ENCODE measurements at places on chromosomes 2 and 18.

DNA sequence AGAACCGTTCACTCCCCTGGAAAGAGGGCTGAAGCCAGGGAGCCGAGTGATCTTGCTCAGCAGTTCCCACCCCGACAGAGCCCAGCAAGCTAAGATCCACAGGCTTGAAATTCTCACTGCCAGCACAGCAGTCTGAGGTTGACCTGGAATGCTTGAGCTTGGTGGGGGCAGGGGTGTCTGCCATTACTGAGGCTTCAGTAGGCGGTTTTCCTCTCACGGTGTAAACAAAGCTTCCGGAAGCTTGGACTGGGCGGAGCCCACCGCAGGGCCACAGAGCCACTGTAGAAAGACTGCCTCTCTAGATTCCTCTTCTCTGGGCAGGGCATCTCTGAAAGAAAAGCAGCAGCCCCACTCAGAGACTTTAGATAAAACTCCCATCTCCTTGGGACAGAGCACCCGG lies 180.8 kb downstream of the WDR7 start:
- no peak for DNase-seq

- DNase-seq = no peak
These were observed 174.6 kb downstream of the TGIF1 start for GRCh38 chr18:3624546-3624934.

GRCh38 chr18:75937306-75937705 lies 509.8 kb upstream of the SMIM21 start:
- no peak for DNase-seq

DNA sequence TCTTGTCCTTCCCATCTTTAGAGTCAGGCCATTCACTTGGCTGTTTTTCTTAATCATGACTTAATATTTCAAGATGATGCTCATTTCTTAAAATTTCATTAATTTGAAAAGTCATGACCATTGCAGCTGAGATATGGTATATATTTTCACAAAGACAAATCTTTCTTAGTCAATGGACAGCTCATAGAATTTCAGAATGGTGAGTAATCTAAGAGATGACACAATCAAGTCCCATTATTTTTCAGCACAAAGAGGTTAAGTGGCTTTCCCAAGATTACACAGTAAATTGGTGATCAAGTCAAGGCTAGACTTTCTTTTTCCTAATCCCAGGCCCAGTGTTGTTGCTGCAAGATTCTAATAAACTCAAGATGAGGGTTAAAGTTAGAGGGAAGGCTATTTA lies 34.4 kb upstream of the NT5C1B start:
- no peak for DNase-seq

- no peak for DNase-seq
These were observed 258.8 kb downstream of the GBX2 start for GRCh38 chr2:235909358-235909757.

- no peak for DNase-seq
These were observed 88.6 kb downstream of the GLI2 start for GRCh38 chr2:120824246-120824645.

DNA sequence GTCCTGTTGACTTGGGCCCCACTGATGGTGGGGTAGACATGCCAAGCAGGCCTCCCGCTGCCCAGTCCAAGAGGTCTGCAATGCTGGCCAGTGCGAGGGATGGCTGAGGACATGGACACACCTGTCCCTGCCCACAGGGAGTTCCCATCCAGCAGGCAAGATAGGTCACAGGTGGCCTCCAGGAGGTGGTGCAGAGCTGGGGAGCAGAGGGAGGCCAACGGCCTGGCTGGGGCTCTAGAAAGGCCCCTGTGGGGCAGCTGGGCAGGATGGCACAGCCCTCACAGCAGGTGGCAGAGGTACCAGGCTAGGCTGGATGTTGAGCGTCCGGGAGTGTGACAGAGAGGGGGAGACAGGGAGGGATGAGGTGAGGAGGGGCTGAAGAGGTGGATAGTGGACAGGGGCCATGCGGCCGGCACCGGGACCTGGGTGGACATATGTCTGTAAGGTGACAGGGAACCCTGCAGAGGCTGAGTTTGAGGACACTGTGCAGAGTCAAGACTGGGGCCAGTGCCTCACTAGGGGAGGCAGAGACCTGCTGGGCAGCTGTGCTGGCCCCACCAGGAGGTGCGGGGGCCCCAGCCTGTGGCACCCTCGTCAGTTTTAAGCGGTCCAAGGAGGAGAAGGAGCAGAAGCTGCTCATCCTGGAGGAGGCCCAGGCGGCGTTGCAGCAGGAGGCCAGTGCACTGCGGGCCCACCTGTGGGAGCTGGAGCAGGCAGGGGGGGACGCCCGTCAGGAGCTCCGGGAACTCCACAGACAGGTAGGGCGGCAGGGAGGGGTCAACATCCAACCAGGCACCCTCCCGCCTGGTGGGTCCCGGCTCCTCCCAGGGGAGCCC lies 34.3 kb upstream of the SNED1 start:
- no peak for DNase-seq

- no peak for DNase-seq
These were observed 458.6 kb upstream of the FSIP2 start for GRCh38 chr2:185279999-185280398.

GRCh38 chr18:31954349-31954748 lies 11.4 kb upstream of the TRAPPC8 start:
- DNase-seq = no peak

DNA sequence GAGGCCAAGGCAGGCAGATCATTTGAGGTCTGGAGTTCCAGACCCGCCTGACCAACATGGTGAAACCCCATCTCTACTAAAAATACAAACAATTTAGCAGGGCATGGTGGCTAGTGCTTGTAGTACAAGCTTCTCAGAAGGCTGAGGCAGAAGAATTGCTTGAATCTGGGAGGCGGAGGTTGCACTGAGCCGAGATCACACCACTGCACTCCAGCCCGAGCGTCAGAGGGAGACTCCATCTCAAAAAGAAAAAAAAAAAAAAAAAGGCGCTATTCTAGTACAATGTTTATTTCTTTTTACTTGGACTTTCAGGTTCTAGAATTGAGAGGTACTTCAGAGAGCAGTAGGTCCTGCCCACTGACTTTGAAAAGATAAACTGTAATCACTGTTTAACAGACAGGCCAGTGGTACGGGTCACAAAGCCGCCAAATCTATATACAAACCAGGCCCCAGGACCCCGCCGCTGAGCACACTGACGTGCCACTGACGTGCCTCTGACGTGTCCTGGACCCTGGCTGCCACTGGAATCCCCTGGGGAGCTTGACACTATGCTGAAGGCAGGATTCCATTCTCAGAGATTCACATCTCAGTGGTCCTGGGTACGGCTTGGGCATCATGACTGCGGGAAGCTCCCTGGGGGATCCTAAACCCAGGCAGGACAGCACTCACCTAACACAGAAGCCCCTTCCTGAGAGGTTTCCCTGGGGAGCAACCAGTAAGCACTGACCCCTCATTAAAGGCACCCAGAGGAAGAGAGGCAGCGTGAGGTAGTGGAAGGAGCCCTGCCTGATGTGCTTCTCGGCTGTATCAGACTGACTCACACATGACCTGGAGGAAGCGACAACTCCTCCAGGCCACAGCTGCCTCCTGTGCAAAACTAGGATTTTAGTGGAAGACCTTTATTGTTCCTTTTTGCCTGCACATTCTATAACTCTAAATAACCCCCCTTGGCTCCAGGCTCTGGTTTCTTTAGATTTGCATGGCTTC lies 197.8 kb upstream of the MEIS1 start:
- DNase-seq = no peak

GRCh38 chr2:144102386-144102785 lies 417.5 kb downstream of the ZEB2 start:
- DNase-seq = no peak

DNA sequence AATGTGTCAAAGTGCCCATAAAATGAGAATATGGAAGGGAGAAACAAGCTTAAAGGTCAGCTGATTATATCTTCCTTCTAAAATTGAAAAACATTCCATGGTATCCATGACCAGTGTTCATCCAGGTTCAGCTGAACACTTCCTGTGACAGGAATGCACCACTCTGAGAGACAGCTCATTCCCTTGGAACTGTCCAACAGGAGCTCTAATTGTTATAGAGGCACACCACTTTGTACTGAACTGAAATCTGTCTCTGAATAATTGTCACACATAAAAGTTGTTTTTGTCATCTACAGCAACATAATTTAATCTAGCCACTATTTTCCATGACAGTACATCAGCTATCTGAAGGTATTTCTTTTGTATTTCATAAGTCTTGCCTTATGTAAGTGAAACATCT lies 195.9 kb upstream of the ZNF804A start:
- DNase-seq = no peak

GRCh38 chr2:229300371-229300770 lies 29.3 kb upstream of the PID1 start:
- DNase-seq = no peak

GRCh38 chr2:128585706-128586105 lies 267.0 kb upstream of the HS6ST1 start:
- no peak for DNase-seq

DNA sequence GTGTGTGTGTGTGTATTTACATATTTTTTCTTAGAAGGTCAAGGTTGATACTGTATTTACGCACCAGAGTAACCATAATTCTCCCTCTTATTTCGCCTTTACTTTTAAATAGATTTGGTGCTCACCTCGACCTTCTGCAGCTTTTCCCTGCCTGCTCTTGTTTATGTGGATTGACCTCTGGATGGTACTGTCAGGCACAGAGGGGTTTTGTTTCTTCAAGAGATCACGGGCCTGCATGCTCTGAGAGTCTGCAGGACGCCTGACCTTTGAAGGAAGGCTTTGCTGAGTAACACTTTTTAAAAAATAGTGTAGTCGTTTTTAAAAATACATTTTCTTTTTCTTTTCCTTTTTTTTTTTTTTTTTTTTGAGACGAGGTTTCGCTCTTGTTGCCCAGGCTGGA lies 18.1 kb upstream of the EFHD1 start:
- no peak for DNase-seq

GRCh38 chr18:22789600-22789999 lies 143.5 kb upstream of the RBBP8 start:
- no peak for DNase-seq

- DNase-seq = no peak
These were observed 20.6 kb downstream of the MPPE1 start for GRCh38 chr18:11887328-11888128.

DNA sequence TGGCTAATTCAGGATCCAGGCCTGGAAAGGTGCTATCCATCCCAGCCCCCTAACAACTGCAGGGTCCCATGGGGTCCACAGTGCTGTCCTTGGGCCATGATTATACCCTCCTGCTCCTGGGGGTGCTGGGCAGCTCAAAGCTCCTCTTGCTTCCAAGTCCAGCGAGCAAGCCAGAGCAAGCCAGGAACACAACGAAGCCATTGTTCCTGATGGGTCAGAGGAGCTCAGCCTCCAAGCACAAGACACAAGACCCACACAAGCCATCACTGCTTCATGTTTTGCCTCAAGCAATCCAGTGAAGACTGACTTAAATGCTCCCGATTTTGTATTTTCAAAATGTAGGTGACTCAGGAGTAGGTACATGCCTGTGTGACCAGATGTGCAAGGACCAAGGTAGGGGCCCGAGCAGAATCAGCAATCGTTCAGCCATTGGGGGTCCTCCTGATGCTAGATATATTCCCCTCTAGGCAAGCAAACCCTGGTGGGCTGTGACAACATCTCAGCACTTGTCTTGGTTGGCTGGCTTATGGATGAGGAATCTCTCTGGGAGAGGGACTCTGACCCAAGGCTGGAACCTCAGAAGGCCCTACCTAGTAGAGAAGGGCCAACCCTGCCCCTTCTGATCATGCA lies 90.8 kb downstream of the EPAS1 start:
- DNase-seq = no peak

GRCh38 chr18:79948719-79949411 lies 2.6 kb downstream of the SLC66A2 start:
- DNase-seq = no peak

DNA sequence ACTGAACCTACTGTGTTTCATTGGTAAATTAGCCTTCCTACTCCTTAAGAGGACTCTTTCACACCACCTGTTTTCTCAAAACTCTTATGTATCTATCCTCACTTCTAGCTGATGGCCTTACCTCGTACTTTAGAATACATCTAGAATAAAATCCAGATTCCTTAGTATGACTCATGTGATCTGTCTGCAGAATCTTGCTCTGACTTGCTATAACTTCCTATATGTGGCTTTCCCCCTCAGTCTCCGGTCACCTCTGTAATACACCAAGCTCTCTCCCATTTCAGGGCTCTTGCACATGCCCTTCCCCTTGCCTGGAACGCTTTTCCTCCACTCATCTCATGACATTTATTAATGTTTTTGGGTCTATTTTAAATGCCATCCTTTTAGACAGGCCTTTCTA lies 95.6 kb upstream of the LHCGR start:
- no peak for DNase-seq

DNA sequence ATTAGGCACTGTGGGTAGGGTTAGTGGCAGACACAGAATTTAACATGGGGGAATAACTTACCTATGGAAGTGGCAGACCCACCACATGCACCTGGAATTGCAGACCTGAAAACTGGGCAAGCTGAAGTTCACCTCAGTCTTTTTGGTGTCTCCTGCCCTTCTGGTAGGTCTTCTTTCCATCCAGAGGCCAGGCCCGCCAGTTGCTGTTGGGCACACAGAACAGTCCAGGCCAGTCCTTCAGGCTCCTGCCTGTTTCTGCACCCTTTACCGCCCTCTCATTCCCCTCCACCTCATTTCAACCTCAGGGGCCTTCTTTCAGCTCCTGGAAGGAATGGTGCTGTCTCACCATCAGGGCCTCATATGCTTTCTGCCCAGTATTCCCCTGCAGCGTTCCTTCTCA lies 358.9 kb upstream of the ETAA1 start:
- no peak for DNase-seq

- DNase-seq = no peak
These were observed 16.9 kb downstream of the ZAP70 start for GRCh38 chr2:97730245-97730644.

- no peak for DNase-seq
These were observed 19.4 kb downstream of the STARD6 start for GRCh38 chr18:54338230-54338629.

DNA sequence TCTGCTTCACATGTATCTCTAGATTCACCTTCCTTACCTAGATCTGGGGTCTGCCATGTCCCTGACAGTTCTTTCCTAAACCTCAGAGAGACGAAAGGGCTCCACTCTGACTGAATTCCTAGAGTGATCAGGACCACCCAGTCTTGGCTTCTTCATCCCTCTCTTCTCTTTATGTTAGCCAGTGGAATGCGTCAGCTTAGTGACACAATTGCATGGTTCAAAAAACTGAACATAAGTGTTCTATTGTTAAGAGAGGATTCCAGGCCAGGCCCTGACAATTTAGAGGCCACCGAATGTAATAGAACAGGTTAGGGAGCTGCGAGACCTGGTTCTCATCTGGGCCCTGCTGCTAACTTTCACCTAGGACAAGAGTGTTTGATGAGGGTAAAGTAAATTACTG lies 10.0 kb downstream of the PRELID3A start:
- DNase-seq = no peak

GRCh38 chr2:159614534-159615366 lies 1.6 kb downstream of the BAZ2B start:
- DNase-seq = no peak

- DNase-seq = no peak
These were observed 695 bp upstream of the BIRC6 start for GRCh38 chr2:32355976-32356680.

DNA sequence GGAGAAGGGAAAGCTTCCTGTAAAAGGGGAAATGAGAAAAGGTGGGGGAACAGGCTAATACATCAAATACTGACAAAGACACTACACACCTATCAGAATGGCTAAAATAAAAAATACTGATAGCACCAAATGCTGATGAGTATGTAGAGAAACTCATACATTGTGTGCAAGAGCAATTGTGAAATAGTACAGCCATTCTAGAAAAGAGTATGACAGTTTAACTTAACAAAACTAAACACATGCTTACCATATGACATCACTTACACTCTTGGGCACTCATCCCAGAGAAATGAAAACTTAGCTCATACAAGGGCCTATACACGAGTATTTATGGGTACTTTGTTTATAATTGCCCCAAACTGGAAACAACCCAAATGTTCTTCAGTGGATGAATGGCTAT lies 53.4 kb downstream of the ZNF638 start:
- no peak for DNase-seq

GRCh38 chr2:54455563-54456361 lies at the start of gene SPTBN1:
SPTBN1 (plus strand) TSS chr2:54456327; CDS start chr2:54526419, 70,092 bp downstream.
- DNase-seq = no peak
